AG04450 (cell line): ENCODE measurements at places on chromosomes 7 and 10.

- DNase-seq, result no peak
These were observed 6.9 kb downstream of the ATP5MF start for GRCh38 chr7:99459087-99459486.

GRCh38 chr10:108052981-108053380, 888.5 kb upstream of the SORCS1 start:
- no peak for DNase-seq

- DNase-seq, result no peak
These were observed 6.9 kb downstream of the STN1 start for GRCh38 chr10:103911021-103911459.

DNA sequence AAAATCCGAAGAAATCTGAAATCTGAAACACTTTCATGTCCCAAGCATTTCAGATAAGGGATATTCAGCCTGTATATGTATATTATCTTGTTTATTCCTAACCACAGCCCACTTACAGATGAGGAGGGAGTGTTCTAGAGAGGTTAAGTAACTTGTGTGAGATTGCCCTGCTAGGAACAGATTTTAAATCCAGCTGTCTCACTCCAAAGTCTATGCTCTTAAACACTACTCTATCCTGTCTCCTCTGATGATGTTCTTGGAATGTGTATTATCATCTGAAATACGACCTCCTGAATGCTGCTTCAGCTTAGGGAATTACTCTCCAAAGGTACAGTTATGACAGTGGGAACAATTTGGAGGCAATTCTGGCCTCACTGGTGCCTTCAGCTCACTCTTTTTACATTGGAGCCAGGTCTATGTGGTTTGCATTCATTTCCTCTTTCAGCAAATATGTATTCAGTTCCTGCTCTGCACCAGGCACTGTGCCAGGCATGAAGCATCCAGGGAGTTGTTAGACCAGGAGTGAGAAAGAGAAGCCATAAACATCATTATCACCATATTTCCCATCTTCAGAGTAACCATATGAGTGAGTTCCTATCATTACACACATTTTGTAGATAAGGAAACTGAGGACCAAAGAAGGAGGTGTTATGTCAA, 70.2 kb downstream of the NOC3L start:
- no peak for DNase-seq

DNA sequence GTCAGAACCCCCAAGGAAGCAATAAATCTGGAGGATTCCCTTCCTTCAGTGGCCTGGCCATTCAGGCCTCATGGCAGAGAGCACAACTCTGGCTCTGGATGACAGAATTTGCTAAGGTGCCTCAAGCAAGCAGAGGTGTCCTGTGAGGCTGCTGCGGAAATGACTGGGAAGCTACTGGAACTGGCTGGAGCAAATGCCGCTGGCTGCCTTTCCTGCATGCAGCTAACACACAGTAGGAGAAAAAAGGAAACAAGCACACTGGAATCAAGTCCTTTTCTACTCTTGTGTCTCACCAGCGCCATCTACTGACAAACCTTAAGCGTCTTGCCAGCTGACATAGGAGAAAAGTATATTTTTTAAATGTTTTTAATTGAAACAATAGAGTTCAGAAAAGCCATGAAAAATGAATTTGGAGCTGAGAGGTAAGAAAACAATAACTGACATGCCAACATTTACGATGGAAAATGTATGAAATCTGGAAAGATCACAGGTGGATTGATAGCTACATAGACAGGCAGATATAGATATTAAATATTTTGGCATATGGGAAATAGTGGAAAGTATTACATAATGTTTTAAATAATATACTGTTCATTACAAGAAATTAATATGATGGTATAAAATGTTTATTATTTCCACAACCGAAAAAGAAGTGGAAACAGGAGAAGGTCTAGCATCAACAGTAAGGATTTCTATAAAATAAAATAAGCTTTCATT, 951.6 kb downstream of the ANKRD7 start:
- peak; percentile 1 for DNase-seq

DNA sequence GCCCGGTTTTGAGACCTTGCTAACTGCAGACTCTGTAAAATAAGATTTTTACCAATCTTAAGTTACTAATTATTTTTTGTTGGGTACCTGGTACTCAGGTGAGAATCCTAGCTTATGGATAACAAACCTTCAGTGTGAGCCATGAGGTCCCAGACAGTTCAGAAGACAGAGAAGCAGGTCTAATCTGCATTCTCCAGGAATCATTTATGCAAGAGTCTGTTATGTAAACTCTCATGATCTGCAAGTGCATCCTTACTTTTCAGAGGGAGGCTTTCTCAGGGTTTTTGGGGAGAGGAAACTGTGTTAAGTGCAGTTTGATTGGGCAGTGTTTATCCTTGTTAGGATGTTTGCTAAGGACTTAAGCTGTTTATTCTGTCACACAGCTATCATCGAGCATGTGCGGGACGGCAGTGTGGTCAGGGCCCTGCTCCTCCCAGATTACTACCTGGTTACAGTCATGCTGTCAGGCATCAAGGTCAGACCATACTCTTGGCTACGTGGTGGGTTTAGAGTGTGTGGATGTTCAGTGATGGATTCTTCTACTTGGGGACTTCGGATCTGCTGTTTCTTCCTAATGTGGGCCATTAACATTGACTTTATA, 50.2 kb downstream of the SND1 start:
- no peak for DNase-seq

DNA sequence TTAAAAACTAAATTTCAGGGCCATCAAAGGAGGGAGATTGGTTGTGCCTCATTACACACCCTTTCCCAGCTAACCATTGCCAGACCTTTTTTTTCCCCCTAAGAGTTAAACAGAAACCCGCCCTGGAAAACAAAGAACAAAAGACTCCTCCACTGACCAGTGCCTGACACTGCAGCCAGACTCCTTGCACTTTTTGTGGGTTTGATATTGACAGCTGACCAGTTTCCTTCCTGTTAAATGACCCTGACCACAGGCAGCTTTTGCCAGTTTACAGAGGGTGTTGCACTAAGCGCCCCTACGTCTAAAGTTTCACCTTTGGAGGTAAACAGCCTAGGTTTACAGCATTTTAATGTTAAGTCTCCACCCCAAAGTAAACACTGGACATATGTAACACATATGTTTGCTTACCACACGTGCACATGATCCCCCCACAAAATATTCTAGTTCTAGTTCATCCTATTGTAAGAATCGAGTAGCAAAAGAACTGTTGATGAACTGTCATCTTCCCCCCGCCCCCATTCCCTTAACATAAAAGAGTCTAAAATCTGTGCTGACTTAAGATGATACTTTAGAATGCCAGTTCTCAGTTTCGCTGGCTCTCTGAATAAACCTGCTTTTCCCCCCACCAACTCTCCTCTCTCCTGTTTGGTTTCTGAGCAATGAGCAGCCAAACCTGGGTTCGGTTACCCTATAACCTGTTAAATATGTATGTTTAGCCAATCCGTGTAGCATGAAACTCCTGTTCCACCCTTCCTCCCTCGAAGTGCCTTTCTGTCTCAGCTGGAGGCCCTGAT, 38.0 kb downstream of the FOXI2 start:
- no peak for DNase-seq

- DNase-seq, result no peak
These were observed 320.5 kb upstream of the SORCS1 start for GRCh38 chr10:107485019-107485418.

- DNase-seq, result peak; percentile 55
These were observed 17.9 kb upstream of the AGK start for GRCh38 chr7:141533149-141533949.

DNA sequence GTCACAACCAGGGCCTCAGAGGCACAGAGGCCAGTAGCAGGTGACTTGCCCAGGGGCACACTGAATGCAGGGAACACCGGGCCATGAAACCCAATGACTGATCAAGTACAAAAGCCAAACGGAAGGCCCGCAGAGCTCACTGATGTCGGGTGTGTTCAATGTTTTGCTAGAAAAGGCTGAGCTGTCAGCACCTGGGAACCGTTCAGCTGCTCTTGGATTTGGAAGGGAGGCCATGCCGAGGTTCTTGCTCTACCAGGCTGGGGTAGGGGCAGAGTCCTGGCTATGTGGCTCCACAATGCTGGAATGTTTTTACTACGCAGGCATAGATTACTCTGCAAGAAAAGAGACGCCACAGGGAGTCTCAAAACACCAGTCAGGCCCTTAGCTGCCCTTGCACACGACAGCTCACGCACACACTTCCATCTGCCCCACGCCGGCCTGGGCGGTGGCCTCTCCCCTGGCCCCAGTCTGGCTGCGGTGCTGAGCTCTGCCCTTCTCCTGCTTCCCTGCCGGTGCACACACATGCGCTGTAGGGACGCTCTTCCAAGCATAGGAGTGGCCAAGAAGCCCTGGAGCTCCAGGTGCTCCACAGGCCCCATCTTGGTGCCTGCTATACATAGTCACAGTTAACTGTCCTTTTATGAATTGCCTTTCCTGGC, 79.9 kb downstream of the ZRANB1 start:
- no peak for DNase-seq

GRCh38 chr7:44608916-44609648, 2.7 kb downstream of the OGDH start:
- no peak for DNase-seq

- DNase-seq, result no peak
These were observed 7.3 kb downstream of the LRRN3 start for GRCh38 chr7:111098011-111098925.

- no peak for DNase-seq
These were observed 35.8 kb upstream of the PRKAR1B start for GRCh38 chr7:762885-763284.

GRCh38 chr7:139515266-139515665, 8.2 kb upstream of the CLEC2L start:
- DNase-seq, result no peak

- peak; percentile 90 for DNase-seq
These were observed 53.5 kb downstream of the NRF1 start for GRCh38 chr7:129665013-129665401.

DNA sequence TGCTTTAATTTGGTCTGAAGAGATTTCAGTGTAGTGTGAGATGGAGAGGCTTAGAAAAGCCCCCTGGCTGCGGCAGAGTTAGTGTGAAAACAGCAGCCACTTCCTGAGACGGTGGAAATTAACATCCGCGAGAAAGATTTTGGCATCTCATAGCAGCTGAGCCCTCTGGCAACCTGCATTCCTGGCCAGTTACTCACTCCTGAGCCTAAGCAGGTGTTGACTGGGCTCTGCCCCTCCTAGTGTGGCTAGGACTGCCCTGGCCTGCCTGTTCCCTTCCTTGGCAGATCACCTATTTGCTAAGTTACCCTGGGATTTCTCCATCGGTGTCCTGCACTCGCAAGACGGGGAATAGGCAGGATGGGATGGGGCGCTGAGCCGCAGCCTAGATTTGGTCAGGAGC, 57.6 kb upstream of the LMTK2 start:
- DNase-seq, result no peak

DNA sequence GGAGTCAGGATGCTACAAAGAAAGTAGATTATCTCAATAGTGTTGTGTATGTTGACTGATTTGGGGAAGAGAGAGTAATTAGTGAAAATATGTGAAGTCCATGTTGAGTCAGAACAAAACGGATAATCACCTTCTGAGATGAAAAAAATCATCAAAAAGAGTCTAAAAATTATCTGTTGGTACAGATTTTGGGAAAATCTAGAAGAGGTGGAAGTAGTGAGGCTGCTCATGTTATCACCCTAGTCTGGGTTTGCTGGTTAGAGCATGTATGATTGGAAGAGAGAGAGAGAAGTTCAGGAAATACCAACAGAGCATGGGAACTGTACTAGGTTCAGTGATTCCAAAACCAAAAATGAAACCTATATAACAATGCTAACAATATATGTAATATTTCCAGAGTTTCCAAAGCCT, 12.3 kb downstream of the RPA3 start:
- no peak for DNase-seq

DNA sequence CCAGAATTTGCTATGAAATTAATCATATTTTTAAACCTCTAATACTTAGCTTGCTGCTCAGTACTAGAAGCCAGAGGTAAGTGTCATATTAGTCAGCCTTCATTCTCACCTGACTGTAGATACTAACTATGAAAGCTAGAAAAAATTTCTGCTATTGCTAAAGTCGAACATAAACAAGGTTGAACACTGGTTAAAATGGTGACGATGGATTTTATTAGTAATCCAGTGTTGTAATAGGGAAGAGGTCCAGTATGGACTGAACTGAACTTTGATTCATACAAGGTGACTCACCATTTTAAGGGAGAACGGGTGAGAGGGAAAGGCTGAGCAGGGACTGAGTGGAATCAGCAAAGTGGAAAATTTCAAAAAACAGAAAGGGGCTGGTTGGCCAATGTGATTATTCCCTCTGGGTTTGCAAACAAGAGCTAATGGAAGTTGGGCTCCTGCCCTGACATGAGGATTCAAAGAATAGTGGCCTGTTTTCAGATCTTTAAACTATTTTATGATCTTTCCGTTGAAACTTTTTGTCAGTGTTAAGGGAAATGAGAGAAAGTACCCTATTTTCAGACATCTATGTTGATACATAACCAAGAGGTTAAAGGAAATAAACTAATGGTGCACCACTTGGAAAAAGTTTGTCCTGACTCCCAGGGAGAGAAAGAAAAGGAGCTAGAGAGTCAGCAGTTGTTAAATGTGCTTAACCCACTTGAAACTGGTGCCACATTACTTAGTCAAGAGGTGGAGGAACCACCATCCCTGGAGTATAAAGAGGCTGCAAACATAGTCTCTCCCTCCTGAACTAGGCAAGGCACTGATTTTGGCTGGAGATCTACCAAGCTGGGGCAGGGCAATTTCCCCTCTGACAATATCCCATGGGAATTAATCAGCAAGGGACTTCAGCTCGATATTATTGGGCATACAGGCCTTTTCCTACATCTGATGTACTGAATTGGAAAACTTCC, 15.3 kb upstream of the AKR1C1 start:
- peak; percentile 87 for DNase-seq

DNA sequence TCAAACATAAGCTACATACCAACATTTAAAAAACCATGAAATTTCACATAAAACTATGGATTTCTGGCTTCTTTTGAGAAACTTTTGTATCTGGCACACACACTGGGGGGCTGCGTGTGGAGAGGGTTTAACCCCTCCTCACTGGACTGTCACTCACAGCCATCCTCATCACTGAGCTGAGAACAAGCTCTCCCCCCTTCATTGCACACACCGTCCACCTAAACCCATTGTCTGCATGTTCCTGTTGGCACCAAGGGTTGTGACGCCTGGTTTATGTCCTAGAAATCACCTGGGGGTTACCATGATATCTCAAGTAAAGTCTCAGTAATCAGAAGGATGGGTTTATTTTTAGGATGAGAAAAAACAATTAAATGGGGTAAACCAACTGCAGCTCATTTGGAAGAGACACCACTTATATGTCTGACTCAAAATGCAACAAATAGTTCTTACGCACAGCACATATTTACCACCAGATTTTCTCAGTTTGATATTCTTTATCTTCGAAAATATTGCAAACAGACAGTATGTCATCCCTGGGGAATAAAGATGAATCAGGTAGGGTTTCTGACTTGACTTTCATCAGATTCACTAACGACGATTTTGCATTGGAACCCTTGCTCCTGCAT, 218.5 kb upstream of the KLF6 start:
- no peak for DNase-seq

DNA sequence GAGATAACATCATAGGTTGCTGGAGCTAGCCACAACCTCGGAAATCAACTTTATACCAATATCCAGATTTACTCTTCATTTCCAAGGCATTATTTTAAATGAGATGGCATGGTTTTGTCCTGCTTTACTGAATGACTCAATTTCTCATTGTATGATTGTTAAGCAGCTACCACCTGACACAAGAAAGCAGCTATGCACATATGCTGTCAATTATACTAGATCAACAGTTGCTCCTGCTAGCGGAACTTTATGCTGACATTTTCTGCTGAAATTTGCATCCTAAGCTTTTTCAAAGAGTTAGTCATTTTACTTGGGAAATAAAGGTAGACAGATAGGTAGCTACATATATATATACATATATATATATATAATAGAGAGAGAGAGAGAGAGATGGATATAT, 8.9 kb upstream of the CH25H start:
- DNase-seq, result no peak

- DNase-seq, result no peak
These were observed 422.4 kb downstream of the PARD3 start for GRCh38 chr10:34392641-34393170.
